C1 segment of cervical spinal cord (tissue), 14 donors: ENCODE measurements at places on chromosomes 5 and 9.

- no peak for DNase-seq
These were observed 45.5 kb upstream of the MPDZ start for GRCh38 chr9:13324988-13325387.

DNA sequence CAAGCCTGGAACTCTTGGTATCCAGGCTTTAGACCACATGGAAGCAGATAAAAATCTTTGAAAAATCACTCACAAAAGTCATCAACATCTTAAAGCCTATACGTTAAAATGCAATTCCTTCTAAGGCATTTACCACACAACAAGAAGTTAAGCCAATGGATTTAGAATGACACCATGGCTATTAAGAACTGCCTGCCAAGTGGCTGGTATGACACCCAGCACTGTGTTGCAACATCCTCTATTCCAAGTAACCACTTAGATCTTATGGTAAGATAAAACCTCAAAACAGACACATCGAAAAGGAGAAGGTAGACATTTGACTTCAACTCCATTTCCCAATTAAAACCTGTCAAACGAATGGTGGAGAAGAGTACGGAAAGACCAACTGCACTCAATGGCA, 344.2 kb upstream of the SLC30A5 start:
- no peak for DNase-seq

DNA sequence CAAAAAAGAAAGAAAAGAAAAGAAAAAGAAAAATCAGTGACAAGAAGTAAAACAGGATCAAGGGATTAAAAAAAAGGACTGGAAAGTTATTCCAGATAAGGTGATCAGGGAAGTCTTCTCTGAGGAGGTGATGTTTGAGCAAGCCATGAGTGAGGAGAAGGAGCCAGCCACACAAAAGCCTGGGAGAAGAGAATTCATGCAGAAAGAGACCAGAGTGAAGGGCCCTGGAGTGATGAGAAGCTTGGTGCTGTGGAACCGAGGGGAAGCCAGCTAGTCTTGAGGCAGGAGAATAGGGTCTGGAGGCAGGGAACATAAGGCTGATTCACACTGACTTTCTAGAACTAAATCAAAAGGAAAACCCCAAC, 4.0 kb upstream of the EXOSC2 start:
- DNase-seq: no peak

DNA sequence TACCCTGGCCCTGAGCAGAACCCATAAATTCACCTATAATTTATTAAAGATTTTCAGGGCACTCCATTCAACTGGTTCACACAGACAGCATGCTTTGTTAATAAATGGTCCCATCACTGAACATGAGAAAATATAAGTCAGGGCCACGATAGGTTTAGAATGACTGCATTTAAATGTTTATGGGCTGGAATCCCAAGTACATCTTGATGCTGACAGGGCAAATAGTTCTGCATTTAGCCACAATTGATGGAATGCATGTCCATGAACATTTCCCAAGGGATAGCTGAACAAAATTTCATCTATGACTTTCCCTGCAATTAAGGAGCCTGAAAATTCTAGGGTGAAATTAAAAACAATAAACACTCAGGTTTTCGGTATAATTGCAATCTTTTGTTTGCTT, 124.5 kb downstream of the CAAP1 start:
- DNase-seq: no peak

DNA sequence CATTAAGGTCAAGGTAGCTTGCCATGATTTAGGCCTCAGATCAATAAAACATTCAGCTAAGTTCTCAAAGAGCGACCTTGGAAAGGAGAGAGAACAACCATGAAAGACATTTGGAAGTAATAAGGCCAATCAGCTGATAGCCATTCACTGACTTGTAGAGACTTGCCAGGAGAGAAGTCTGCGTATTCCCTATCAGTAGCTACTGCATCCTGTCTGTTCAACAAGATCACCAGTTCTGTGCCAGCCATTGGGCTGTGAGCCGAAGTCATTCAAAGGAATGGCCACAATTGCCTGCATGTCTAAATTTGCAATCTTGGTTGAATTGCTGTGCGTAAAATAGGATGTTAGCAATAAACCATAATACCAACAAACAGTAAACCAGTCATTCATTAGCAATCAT, 219.8 kb downstream of the FBXL7 start:
- no peak for DNase-seq

GRCh38 chr5:93070938-93071337, 510.1 kb downstream of the NR2F1-AS1 start:
- DNase-seq: no peak

GRCh38 chr9:109213285-109214121, 46.5 kb upstream of the FRRS1L start:
- no peak for DNase-seq

- no peak for DNase-seq
These were observed 19.7 kb downstream of the NR5A1 start for GRCh38 chr9:124487260-124488182.

GRCh38 chr9:29730163-29730562, 2156.9 kb upstream of the C9orf72 start:
- DNase-seq: no peak

DNA sequence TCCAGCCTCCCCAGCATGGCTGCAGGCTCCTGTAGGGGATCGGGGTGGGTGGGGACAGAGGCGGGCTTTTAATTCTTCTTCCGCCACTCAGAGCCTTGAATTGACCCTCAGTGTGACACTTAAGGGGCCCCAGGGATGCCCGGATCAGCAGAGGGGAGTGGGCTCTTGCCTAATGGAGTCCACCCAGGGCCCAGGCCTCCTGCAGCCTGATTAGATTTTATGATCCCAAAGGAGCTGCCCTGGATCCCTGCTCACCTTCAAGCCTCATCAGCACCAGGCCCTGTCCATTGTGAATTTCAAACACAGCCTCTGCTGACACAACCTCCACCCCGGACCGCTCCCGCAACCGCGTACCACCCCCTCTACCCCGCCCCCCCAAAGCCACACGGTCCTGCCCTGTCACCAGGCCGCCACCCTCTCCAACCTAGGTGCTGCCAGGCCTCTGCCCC, 214.1 kb upstream of the IER5L start:
- DNase-seq: no peak

DNA sequence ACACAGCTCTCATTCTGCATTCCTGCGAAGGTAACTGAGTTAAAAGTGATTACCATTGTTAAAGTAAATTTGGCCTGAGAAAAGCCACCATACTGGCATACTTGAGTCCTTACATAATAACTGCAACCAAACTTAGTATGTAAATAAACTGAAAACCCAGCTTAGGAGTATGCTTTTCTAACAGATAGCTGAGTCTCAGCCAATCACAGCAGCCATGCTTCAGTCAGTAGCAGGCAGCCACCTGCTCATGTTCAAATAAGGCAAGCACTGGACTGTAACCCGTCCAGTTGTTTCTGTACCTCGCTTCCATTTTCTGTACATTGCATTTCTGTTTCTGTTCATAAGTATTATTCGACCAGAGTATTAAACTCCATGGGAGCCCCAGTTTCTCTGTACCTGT, 58.6 kb downstream of the GCNT4 start:
- DNase-seq: no peak

DNA sequence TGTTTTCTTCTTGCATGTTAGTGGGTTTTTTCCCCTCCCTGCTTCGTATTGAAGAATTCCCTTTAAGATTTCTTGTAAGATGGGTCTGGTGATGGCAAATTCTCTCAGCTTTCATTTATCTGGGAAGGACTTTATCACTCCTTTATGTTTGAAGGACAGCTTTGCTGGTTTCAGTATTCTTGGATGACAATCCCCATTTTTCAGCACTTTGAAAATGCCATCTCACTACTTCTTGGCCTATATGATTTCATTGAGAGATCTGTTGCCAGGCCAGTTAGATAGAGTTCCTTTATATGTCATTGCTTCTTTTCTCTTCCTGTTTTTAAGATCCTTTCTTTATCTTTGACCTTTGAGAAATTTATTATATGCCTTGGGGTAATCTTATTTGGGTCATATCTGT, 106.3 kb downstream of the KDM4C start:
- DNase-seq: no peak

DNA sequence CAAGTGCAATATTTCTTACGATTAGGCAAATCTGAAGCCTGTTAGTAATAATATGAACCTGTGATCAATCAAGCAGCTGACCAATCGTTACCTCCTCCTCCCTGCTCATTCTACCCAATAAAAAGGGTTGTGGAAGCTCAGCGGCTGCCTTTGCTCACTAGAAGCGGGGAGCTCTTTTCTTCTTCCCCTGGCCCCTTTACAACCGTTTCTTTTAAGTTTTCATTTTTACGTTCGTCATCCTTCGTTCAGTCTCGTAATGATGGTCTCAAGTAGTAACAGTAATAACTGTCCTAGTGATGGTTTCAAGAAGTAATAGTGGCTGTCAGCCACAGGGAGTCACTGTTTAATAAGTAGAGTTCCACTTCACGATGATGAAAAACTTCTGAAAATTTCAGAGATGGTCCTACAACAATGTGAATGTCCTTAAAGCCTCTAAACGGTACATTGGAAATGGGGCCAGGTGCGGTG, 6.2 kb downstream of the UGT3A2 start:
- no peak for DNase-seq

DNA sequence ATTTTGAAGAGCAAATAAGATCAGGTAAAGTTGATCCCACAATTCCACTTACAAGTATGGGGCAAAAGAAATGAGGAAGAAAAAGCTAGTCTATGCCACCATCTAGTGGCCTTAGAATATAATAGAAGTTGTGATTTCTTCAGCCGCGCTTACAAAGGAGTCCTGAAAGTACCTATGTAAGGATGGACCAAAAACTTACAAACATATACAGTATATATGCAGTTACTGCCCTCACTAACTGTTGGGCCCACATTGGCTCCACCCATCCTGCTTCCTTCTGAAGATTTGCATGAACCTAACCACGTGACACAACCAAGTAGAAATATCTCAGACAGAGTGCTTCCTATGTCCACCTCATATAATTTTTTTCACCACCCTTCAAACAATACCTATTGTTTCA, 11.7 kb upstream of the OR13D1 start:
- DNase-seq: no peak

- DNase-seq: no peak
These were observed 245.8 kb downstream of the SPATA31D1 start for GRCh38 chr9:82234160-82234943.

GRCh38 chr5:163504079-163504931, 1.1 kb upstream of the MAT2B start:
- DNase-seq: peak; percentile 71

DNA sequence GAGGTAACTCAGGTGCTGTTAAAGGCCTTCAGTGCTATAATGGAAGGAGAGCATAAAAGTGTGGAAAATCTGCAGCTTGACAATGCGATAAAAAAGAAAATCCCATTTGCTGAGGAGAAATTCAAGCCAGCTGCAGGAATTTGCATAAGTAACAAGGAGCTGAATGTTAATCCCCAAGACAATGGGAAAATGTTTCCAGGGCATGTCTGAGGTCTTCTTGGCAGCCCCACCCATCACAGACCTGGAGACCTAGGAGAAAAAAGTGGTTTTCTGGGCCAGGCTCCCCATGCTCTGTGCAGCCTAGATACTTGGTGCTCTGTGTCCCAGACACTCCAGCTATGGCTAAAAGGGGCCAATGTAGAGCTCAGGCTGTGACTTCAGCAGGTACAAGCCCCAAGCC, 1159.6 kb downstream of the CDH18 start:
- no peak for DNase-seq

- no peak for DNase-seq
These were observed 3.0 kb downstream of the F2RL2 start for GRCh38 chr5:76620166-76620565.

- DNase-seq: no peak
These were observed 81.8 kb downstream of the CMYA5 start for GRCh38 chr5:79771387-79771786.

- DNase-seq: no peak
These were observed 419.5 kb upstream of the ACTBL2 start for GRCh38 chr5:57902095-57902494.

DNA sequence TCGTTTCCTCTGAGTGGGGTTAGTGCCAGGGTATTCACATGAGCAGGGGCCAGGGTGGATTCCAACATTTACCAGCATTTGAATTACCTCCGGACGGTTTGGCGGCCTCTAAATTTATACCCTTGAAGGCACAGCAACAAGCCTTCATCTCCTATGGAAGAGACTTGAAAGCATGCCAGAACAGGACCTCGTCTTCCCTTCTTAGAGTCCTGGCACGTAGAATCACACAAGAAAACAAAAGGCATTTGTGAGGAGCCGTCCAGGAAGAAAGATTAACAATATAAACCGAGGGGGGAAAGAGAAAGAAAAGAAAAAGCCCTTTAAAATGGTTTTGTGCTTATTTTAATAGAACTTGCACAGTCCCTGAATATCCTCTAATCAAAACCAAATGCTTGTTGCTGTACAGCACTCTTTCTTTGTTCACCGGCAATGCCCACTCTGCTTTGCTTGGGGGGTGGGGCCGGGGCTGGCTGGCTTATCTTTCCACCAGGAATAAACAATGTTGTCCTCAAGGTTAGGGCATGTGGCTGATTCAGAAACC, 575.8 kb upstream of the ZNF462 start:
- peak; percentile 18 for DNase-seq

DNA sequence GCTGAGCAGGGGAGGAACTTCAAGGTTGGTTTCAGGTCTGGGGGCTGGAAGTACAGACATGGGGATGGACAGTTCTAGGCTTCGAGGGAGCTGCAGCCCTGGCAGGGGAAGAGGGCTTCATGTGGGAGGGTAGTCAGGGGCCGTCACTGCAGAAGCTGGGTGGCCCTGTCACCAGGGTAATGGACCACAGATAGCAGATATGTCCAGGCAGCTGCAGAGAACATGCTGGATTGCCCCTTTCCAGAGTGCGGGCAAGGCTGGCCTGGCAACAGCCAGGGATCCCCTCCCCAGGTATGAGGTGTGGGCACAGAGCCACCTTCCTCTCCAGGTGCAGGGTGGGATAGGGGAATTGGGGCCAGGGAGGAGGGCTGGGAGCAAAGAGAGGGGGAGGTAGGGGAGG, 206.5 kb downstream of the GADD45G start:
- DNase-seq: no peak
